Activated CD8-positive, alpha-beta memory T cell treated with anti-CD3 and anti-CD28 coated beads for 4 hours (primary cell): ENCODE measurements at places on chromosomes 16 and 17.
A peak's percentile ranks its signal among the peaks of the same experiment; 100 is the strongest.

DNA sequence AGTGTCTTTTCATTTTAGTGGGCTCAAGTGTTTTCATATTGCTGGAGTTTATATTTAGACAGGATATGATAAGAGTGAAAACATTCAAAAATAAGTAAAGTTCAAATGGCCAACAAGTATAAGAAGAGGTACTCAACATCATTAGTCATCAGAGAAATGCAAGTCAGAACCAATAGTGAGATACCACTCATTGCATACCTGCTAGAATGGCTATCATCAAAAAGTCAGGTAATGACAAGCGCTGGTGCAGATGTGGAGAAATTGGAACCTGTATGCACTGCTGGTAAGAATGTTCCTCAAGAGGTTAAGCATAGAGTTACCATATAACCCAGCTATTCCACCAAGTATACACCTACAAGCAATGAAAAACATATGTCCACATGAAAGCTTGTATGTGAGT, 87.8 kb downstream of the WNT3 start:
- DNase-seq: no peak

GRCh38 chr16:50940275-50940854, 198.5 kb downstream of the CYLD start:
- no peak for DNase-seq

GRCh38 chr17:42659079-42659931, at the start of gene TUBG2:
Gene TUBG2 (plus strand): TSS chr17:42659284. CDS start chr17:42659504, 220 bp downstream.
- peak; percentile 70 for DNase-seq

GRCh38 chr17:12537436-12537835, 128.3 kb upstream of the MYOCD start:
- no peak for DNase-seq

DNA sequence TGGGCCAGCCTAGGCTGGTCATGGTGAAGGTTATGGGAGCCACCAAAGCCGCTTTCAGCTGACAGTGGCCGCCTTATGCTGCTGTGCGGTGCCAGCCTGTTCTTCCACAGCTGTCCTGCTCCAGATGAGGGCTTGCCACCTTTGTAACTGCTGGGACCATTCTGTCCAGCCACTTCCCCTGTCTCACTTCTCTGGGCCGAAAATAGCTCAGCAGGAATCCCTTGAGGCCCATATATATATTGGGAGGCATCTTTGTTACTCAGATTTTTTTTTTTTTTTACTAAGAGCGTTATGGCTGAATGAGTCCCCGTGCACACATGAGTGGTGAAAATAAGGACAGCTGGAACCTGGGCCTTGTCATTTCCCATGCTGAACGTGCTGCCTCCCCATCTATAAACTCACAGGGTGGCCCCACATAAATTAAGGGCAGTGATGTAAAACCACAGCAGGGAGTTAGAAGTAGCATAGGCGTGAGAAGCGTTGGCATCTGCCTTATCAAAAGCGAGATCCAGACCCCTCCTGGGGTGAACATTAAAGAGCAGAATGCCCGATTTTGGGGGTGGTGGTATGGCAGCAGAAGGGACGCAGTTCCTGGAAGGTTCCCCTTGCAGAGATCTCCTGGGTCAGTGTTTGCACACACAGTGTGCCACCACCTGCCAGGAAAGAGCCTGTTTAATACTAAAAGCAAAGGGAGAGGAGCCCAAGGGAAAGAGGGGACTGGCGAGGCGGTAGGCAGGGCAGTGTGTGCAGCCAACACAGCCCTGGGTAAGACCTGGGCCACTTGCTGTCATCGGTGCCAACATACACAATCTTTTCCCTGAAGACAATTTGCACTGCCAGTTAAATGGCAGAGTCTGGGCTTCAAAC, 57.8 kb downstream of the USP43 start:
- no peak for DNase-seq

GRCh38 chr17:64091116-64091515, 38.8 kb downstream of the ERN1 start:
- DNase-seq: no peak

DNA sequence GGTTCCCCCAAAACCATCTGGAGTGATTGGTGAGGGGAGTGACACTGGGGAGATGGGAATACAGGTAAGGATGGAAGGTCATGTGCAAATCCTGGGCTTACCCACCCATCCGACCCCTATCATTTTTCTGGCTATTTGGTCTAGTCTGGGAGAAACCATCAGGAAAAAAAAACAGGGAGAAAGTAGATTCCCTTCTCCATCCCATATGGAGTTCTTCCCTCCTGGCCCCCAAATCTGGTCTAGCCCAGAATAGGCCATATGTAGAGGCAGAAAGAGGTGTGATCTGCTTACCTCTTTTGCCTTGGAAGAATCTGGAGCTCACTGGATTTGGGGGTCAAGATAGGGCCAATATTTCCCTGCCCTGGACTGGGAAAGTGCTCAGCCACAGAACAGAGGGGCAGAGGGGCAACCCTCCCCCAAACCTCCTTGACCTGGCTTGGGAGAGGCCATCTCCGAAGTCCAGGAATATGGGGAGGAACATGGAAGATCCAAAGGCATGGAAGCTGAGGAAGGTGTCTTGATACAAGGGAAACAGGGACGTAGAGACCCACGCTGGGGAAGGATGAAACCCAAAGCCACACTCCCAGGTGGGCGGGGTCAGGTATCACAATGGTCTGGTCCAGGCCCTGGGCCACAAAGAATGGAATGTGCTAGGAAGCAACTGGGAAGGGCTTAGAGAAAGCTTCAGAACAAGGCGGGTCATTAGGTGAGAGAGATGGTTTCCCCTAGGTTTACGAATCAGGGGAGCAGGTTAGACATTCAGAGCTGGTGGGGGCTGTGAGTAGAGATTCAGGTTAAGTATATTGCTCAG, 16.2 kb downstream of the CHRNB1 start:
- no peak for DNase-seq

DNA sequence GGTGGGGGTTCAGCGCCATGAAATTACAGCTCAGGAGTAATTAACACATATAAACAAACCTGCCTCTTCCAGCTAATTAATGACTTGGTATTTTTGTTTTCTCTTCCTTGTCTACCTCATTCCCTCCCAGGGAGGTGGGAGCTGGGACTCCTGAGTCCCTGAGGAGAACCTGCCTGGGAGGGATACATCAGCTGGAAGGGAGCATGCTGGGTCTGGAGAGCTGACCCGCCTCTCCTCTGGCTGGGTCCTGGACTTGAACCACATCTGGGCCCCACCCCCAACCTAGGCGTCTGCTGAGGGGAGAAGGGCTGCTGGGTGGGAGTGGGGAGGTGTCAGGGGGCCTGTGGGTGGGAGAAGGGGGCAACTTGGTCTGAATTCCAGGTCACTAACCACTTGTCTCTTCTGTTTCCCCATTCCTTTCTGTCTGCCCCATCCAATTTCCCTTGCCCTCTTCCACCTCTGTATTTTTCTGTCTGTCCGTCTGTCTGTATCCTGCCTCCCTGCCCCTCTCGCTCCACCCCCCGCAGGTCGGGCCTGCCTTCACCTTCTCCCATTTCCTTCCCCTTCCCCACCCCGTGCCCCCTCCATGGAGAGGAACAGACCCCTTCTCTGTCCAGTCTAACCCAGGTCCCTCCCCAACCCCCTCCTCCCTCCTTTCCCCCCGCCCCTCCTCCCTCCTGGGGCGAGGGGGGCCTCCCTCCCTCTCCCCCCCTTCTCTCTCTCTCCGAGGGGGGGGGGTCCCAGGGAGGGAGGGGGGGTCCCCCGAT, at the start of gene NLGN2:
NLGN2 (plus strand) TSS at position 361 of the 767 bp plus-strand sequence. CDS start 411 bp downstream, outside the sequence.
- DNase-seq: no peak

DNA sequence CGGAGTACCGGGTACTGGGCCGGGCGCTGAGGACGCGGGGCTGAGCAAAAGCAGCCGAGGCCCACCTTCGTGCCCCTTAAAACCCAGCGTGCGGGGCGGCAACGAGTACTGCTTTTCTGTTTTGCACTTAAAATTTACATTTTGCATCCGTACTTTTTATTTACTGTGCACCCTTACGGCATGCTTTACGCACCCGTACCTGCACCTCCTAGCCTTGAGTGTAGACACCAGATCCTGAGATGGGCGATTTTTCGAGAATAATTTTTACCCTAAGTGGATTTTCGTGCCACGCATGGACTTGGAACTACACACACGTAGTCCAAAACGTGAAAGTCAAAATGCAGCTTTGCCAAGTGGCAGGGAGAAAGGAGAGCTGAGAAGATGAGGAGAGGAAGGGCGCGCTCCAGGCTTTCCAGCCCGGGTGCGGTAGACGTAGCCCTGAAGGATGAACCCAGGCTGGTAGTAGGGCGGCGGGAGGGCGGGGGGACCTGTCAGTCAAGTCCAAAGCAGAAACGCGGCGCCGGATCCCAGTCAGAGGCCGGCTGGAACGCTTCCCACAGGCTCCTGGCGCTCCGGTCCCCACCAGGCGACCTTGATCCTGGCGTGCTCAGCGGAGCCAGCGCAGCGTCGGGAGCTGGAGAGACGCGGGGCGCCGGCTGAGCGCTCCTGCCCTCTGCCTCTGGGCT, 1.2 kb upstream of the CBLN1 start:
- no peak for DNase-seq

GRCh38 chr16:86610779-86611524, 32.6 kb downstream of the FOXL1 start:
- DNase-seq: no peak

- no peak for DNase-seq
Measured at GRCh38 chr16:88684569-88685155, 1.6 kb downstream of the SNAI3 start.

GRCh38 chr17:21190078-21190477, 23.9 kb downstream of the TMEM11 start:
- DNase-seq: no peak

- DNase-seq: no peak
Measured at GRCh38 chr17:64787921-64788271, 125.8 kb upstream of the SMURF2 start.

DNA sequence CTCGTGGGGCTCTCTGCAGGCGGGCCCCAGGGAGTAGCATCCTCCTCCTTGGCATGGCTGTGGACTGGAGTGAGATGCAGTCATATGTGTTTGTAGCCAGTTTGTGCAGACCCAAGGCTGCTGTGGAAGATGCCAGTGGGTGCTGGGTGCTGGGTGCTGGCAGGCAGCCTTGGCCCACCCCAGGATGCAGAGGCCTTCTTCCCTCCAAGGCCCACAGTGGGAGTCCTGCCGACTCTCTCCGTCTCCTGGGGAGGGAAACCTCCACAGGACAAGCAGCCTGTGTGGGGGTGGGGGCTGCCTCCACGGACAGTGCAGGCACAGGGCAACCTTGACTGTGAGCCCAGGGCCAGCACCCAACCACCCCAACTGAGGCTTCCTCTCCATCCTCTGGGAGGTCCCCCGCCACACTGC, 13.8 kb upstream of the TMEM92 start:
- no peak for DNase-seq

GRCh38 chr16:79798416-79799053, 198.0 kb upstream of the MAF start:
- DNase-seq: no peak

GRCh38 chr17:5817475-5818395, 233.4 kb upstream of the NLRP1 start:
- DNase-seq: no peak

GRCh38 chr17:80060644-80061043, 24.2 kb downstream of the CCDC40 start:
- no peak for DNase-seq

GRCh38 chr17:59038734-59039133, 67.9 kb downstream of the TRIM37 start:
- no peak for DNase-seq

GRCh38 chr16:87276091-87276701, 41.0 kb downstream of the C16orf95 start:
- no peak for DNase-seq

DNA sequence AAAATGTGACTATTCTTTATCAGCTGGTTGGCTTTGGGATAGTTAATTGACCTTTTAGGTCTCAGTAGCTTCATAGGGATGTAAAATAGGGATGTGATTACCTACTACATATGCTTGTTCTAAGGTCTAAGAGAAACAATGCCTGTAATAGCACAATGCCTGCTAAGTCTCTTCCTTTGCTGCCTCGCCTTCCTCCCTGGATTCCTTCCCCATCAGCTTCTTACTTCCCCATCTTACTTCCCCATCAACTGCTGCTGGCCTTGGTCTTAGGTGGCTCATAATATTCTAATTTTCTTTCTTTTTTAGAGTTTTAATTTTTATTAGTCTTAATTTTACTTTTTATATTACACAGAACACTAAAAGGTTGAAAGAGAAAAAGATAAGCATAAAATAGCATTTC, 59.2 kb upstream of the GOT2 start:
- no peak for DNase-seq

GRCh38 chr16:87295259-87295658, 21.9 kb downstream of the C16orf95 start:
- no peak for DNase-seq

- DNase-seq: no peak
Measured at GRCh38 chr17:30275911-30276310, 15.8 kb downstream of the BLMH start.

DNA sequence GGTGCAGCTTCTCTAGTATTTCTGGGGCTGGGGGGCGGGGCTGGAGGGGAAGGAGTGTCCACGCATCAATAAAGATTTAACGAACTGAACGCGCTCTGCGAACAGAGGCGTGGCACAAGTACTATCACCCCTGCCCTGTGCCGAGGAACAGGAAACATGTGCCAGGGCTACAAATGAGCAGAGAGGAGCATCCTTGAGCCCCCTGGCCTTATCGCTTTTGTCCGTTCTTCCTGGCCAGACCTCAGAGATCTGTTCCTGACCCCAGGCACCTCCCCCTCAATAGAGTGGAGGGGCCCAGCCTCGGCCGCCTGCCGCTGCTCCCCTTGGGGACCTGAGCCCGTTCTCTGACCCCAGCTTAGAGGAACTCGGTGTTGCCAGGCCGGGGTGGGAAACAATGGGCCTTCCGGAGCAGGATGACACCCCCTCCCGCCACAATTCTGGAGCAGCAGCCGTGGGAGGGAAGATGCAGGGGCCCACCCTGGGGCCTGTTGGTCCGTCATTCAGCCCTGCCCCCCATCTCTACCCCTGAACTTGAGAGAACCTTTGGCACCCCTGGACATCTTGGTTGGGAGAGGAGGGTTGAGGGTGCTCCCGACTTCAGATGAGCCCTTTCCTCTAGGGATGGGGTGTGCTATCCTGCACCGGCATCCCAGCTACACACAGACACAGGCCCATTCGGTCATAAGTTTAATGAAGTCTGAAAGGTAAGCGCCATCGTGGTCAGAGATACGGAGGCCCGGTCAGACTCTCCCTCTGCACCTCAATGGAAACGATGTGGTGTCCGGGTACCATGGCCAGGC, 1.1 kb downstream of the NAA38 start:
- no peak for DNase-seq

DNA sequence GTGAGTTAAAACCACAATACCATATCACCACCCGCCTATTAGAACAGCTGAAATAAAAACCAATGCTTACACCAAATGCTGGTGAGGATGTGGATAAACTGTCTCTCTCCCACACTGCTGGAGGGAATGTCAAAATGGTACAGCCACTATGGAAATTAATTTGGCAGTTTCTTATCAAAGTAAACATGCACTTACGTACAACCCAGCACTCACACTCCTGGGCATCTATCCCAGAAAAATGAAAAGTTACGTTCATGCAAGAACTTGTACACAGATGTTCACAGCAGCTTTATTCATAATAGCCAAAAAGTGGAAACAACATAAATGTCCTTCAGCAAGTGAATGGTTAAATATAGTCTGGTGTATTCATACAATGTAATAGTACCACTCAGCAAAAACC, 173.2 kb upstream of the MYOCD start:
- no peak for DNase-seq

GRCh38 chr17:55334285-55334684, 69.5 kb downstream of the HLF start:
- DNase-seq: no peak

- DNase-seq: no peak
Measured at GRCh38 chr17:35519439-35519838, 18.0 kb downstream of the SLFN12L start.
